ENCODE measurements at places on chromosomes 5 and 9.

- DNase-seq, result no peak
Observed at GRCh38 chr5:159571501-159572244, 241.4 kb upstream of the IL12B start.

GRCh38 chr9:121581786-121582600, 69.4 kb upstream of the DAB2IP start:
- DNase-seq, result no peak

- DNase-seq, result no peak
Observed at GRCh38 chr9:131464354-131465000, 38.2 kb upstream of the POMT1 start.

DNA sequence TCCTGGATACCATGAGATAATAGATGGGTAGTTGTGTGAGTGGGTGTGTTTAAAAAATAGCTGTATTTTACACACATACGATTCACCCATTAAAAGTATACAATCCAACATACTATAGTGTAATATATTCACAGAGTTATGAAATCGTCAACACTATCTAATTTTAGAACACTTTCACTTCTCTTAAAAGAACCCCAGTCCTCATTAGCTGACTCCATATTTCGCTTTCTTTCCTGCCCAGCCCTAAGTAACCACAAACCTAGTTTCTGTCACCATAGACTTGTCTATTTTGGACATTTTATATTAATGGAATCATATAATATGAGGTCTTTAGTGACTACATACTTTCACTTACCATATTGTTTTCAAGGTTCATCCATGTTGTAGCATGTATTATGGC, 63.8 kb upstream of the S1PR3 start:
- no peak for DNase-seq

GRCh38 chr5:113038714-113039113, 62.1 kb downstream of the DCP2 start:
- no peak for DNase-seq

GRCh38 chr9:83967073-83967472, 12.9 kb downstream of the HNRNPK start:
- DNase-seq, result no peak

GRCh38 chr5:160802592-160802991, 49.4 kb downstream of the ATP10B start:
- DNase-seq, result no peak

GRCh38 chr5:126972062-126972895, 58.1 kb downstream of the MARCHF3 start:
- no peak for DNase-seq

- no peak for DNase-seq
Observed at GRCh38 chr5:179380211-179381035, 35.2 kb upstream of the ADAMTS2 start.

GRCh38 chr9:118268046-118268445, 563.8 kb downstream of the TLR4 start:
- no peak for DNase-seq

DNA sequence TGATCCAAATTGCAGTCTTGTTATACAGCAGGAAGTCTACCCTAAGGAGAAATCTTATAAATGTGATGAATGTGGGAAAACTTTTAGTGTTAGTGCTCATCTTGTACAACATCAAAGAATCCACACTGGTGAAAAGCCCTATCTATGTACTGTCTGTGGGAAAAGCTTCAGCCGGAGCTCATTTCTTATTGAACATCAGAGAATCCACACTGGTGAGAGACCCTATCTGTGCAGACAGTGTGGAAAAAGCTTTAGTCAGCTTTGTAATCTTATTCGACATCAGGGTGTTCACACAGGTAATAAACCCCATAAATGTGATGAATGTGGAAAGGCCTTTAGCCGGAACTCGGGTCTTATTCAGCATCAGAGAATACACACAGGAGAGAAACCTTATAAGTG, 10.4 kb downstream of the ZNF189 start:
- no peak for DNase-seq

DNA sequence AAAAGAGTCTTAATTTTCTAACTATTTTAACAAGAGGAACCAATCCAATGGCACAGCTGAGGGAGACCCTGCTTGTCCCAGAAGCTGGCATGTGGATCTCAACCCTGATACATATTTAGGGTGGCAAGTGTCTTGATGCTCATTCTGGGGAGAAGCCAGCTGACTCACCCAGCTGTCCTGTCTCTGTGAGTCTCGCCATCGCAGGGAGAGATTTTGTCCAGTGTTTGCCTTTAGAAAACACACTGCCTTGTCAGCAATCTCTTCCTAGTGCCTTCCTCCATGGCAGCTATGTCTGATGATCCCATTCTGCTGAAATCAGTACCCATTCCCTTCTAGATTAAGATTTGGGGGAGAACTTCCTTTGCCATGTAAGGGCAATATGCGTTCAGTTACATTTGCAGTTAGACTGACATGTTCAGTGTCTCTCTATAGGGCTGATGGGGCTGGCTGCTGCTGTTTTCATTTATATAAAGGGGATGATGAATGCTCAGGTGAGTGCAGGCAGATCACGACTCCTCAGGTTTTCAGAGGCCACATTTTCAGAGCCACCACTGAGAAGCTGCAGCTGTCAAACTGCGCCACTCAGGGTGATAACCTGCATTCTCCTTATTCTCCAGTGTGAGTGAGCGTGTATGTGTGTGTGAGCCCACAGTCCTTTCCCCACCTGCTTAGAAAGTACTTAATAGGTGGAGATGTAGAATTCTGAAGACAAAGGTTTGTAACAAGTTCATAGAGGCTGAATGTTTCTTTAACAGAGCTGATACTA, 217.0 kb downstream of the GAS1 start:
- DNase-seq, result no peak

DNA sequence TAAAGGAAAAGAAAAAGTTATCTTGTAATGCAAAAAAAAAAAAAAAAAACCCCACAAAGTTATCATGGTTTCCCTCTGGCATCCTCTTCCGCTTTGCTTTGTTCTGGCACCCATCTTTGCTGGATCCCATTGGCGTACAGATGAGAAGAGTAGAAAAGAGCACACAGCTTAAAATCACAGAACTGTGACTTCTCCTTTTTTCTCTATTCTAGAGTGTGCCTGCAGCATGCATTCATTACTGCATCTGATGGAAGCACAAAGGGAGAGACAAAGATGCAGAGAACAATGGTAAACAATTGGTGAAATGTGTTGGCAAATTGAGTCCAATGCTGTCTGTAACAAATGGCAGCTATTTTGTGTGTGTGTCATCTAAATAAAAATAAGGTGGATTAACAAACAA, 440.8 kb upstream of the PIK3R1 start:
- DNase-seq, result no peak

- no peak for DNase-seq
Observed at GRCh38 chr9:94971378-94972131, 245.1 kb downstream of the AOPEP start.

DNA sequence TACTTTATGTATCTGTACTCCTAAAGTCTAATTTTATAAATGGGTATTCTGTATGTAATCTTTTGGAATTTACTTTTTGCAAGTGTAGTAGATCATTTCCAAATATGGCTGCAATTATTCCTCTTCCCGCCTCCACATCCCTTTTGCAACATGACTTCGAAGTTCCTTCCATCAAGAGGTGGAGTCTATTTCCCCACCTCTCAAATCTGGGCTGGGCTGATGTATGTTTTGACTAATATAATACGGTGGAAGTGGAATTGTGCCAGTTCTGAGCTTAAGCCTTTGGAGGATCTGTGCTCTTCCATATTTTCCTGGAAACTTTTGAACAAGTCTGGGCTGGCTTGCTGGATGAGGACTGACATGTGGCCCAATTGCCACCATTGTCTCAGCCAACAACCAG, 155.9 kb downstream of the FGF18 start:
- no peak for DNase-seq
